ENCODE measurements at places on chromosomes 5 and 9.

DNA sequence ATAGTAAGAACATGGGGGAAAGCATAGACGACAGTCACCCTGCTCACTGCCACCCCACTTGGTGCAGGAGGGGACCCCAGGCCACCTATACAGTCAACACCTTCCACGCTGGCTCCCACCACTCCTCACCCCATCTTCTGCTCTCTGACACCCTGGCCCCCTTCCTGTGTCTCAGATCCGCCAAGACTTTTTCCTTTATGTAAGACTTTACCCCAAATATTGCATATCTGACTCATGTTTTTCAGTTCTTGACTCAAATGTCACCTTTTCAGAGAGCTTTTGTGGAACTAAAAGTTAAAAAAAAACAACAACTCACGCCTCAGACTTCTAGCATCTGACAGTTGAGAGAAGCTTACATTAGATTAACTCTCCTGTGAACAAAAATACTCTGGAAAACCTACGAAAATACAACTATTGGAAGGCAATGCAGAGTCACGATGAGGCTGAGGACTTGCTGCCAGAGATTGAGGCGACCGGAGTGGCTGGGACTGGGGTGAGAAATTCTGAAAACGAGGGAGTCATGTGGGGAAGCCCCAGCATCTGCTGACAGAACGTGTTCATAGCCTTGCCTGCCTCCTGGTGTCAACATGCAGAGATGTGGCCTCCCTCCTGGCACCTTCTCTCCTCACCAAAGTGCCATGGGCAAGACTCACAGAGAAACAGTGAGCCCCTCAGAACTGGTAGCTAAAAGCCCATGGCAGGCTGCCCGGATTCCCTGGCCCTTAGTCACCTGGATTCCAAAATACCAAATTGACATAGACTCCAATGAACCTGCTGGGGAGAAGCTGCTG lies 22.4 kb upstream of the FCN2 start:
- no peak overlapping the region for H3K27ac ChIP-seq
- no peak for DNase-seq
- H3K36me3 ChIP-seq, result no peaks in the 10 kb centered on the region
- H3K4me3 ChIP-seq, result no peak overlapping the region
- H3K4me1 ChIP-seq, result peaks cover 9% of the 10 kb centered on the region
- no peaks in the 10 kb centered on the region for H3K27me3 ChIP-seq

GRCh38 chr5:143318270-143318669 lies 85.2 kb downstream of the NR3C1 start:
- H3K36me3 ChIP-seq, result no peaks in the 10 kb centered on the region
- no peak for DNase-seq
- no peaks in the 10 kb centered on the region for H3K27me3 ChIP-seq
- H3K27ac ChIP-seq, result no peak overlapping the region

DNA sequence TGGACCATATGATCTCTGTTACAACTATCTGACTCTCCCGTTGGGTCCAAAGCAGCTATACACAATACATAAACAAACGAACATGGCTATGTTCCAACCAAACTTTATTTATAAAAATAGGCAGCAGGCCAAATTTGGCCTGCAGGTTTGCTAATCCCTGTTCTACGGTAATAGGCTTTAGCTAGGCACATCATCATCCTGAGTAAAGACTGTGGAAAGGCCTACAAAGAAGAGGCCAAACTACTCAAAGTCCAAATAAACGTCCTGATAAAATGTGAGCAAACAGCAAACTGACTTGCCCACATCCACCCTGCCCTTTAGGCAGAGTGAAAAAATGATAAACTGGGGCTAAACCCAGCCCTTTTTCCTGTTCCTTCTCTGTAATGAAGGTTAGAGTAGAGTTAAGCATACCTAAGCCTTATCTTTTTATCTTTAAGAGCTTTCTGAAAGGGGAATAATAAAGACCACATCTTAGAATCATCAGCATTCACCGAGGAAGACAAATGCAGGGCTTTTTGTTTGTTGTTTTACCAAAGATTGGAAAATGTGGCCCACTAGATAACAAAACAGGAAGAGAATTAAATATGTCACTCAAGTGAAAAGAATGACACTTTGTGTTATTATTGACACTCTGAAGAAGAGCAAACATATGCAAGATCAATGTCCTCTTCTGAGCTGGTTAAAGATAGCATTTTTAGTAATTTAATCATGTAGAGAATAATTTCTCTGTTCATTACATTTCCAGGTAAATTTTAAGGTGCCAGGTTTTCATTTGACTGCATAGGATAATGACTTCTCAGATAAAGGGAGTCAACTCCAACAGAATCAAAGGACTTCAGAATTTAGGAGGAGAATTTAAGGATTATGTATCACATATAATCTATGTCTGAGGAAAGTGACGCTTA lies 160.0 kb upstream of the GNA14 start:
- H3K36me3 ChIP-seq, result no peaks in the 10 kb centered on the region
- H3K27me3 ChIP-seq, result no peaks in the 10 kb centered on the region
- no peak for DNase-seq
- H3K4me3 ChIP-seq, result no peak overlapping the region

DNA sequence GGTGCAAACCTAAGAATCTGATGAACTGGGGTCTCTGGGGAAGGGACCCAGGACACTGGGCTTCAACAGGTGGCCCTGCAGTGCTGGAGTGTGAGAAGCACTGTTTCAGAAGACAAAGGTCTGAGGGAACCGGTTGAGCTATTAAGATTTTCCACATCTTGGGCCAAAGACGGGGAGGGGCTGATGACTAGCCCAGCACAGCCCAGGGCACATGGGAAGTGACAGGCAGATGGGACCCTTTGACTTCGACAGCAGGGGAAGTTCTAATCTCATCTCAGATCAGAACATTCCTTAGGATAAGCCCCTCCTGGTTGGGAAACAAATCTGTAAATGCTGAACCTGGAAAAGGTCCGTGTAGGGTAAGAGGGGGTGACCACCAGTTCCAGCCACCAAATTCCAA lies 67.4 kb downstream of the RAPGEF1 start:
- H3K4me1 ChIP-seq, result peaks cover 100% of the 10 kb centered on the region
- no peak for DNase-seq
- no peak overlapping the region for H3K4me3 ChIP-seq
- H3K27me3 ChIP-seq, result no peaks in the 10 kb centered on the region
- H3K27ac ChIP-seq, result peak overlapping the region; percentile 95

DNA sequence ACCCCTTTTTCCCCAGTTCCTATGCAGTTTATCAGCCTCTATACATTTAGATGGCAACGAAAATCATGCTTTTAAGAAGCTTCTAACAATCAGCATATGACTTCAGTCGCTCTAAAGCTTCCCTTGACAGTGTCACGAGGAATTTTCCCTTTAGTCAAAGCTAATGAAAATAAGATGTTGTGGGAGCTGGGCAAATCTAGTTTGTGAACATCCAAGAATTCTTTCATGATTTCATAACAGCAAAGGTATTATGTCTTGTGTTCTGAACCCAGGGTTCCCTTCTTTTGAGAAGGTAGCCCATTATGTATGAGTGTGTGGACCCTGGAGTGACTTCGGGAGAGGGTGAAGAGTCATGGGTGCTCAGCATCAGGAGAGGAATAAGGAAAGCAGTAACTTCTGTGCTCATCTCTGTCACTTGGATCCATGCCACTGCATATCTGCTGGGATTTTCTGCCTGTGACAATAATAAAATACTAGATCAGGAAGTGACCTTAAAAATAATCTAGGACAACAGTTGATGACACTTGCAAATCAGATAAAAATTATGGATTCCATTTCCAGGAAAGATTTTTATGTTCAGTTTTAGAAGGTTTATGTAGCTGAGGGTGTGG lies 102.4 kb downstream of the PCSK1 start:
- H3K27ac ChIP-seq, result no peak overlapping the region
- H3K27me3 ChIP-seq, result no peaks in the 10 kb centered on the region
- H3K4me1 ChIP-seq, result no peaks in the 10 kb centered on the region
- H3K36me3 ChIP-seq, result no peaks in the 10 kb centered on the region
- H3K4me3 ChIP-seq, result no peak overlapping the region

GRCh38 chr9:94096819-94097577 lies 12.7 kb downstream of the PTPDC1 start:
- H3K4me3 ChIP-seq, result no peak overlapping the region
- H3K27ac ChIP-seq, result no peak overlapping the region
- H3K36me3 ChIP-seq, result peaks cover 5% of the 10 kb centered on the region
- DNase-seq, result no peak

DNA sequence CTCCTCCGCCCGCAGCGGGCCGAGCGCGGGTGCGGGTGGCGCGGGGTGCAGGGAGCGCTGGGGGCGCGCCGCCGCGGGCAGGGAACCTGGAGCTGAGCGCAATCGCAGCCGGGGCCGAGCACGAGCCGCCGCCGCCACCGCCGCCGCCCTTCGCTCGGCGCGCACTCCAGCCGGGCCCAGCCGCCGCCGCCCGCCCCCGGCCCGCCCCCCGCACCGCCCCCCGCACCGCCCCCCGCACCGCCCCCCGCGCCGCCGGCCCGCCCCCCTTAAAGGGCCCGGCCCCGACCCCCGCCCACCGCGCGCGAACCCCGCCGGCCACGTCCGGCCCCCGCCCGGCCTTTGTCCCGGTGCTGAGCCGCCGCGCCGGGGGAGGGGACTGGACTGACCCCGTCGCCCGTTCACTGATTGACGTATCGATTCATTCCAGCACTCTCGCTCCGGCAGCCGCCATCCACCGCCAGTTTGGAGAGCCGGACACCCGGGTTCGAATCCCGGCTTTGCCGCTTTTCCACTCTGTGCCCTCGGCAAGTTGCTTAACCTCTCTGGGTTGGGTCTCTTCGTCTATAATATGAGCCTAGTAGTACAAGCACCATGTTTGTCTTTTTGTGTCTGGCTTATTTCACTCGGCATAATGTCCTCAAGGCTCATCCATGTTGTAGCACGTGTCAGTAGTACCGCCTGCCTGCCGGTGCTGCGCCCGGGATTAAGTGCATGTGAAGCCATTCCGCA lies at the start of gene SH3PXD2B:
Gene SH3PXD2B, minus strand, starts transcription at position 168 of the 729 bp plus-strand sequence. CDS start 173 bp downstream, outside the sequence.
- H3K36me3 ChIP-seq, result no peaks in the 10 kb centered on the region
- peaks cover 65% of the 10 kb centered on the region for H3K27me3 ChIP-seq
- peak within 1 kb of the TSS; percentile 55 for H3K27ac ChIP-seq
- DNase-seq, result peak; percentile 81
- H3K4me3 ChIP-seq, result peak within 1 kb of the TSS; percentile 50

GRCh38 chr9:109787735-109788134 lies 7.7 kb downstream of the PALM2AKAP2 start:
- no peak overlapping the region for H3K27ac ChIP-seq
- DNase-seq, result no peak
- no peaks in the 10 kb centered on the region for H3K36me3 ChIP-seq
- H3K27me3 ChIP-seq, result peaks cover 5% of the 10 kb centered on the region

DNA sequence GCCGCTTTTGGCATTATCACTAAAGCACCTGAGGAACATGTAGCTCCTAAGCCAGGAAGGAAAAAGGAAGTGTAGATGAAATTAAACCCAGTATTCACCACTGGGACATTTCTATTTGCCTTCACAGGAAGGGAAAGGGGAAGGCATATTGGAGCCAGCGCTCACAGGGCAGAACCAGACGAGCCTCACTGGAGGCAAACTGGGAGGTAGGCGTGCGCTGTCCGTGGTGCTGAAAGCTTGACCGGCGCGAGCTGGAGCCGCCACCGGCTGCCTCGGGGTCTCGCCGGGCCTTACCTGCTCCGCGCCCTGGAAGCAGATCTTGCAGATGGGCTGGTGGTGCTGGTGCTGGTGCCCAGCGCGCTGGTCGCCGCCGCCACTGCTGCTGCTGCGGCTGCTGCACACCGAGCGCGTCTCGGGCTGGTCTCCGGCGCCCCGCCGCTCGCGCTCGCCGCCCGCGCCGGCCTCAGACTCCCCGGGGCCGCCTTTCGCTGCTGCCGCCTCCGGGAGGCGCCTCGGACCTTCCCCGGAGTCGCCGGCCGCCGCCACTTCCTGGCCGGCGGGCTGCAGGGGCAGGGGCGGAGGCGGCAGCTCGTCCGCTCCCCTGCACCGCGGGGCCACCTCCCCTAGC lies 732 bp downstream of the MARCHF11 start:
- H3K4me1 ChIP-seq, result no peaks in the 10 kb centered on the region
- no peak overlapping the region for H3K4me3 ChIP-seq
- peaks cover 50% of the 10 kb centered on the region for H3K27me3 ChIP-seq

DNA sequence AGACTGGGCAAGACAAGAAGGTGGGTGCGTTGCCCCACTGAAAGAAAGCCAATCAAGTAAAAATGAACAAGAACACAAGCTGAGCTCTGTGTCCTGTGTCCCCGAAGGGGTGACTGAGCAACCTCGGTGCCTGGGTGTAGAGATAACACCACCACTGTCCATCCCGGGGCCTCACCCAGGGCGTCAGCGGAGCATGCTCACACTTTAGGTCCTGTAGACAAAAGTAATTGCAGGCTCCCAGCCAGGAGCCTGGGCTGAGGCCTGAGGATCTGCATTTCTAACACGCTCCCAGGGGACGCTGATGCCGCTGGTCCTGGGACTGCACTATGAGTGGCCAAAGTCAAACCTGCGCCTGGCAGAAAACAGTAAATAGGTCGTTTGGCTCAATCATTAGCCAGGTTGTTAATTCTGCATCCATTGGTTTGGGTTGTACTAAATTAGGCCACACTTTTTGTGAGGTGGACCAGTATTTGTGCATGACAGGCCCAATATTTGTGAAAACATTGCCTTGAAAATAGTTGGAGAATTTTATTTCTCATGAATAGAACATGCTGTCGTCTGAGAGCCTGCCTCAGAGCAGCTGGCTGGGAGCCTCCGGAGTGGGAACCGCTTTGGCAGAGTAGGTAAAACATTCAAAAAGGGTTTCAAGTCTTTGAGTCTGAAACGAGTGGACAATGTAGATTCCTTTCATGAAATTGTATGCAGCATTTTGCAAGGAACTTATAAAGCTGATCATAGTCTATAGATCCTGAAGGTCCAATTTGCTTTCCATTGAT lies 38.3 kb downstream of the ANKRD33B start:
- H3K36me3 ChIP-seq, result no peaks in the 10 kb centered on the region
- no peak overlapping the region for H3K4me3 ChIP-seq
- H3K27ac ChIP-seq, result no peak overlapping the region
- peaks cover 12% of the 10 kb centered on the region for H3K4me1 ChIP-seq

DNA sequence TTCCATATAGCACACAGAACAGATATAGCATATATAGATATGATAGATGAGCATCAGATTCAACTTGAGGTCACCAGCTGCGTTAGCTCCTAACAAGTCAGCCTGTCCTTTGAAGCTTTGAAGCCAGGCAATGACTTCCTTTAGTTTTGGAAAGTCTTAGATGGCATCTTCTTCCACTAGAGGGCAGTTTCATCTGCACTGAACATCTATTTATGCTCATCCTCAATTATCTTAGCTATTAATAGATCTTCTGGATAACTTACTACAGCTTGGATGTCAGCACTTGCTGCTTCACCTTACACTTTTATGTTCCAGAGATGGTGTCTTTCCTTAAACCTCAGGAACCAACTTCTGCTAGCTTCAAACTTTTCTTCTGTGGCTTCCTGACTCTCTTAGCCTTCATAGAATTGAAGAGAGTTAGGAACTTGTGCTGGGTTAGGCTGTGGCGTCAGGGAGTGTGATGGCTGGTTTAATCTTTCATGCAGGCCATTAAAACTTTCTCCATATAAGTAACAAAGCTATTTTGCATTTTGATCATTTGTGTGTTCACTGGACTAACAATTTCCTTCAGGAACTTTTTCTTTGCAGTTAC lies 1401.4 kb downstream of the EFNA5 start:
- H3K36me3 ChIP-seq, result no peaks in the 10 kb centered on the region
- no peak for DNase-seq
- no peak overlapping the region for H3K4me3 ChIP-seq
- H3K27ac ChIP-seq, result no peak overlapping the region

GRCh38 chr5:156481741-156482140 lies 154.8 kb downstream of the SGCD start:
- H3K4me1 ChIP-seq, result no peaks in the 10 kb centered on the region
- no peaks in the 10 kb centered on the region for H3K27me3 ChIP-seq
- no peak overlapping the region for H3K4me3 ChIP-seq
- no peak for DNase-seq
- no peak overlapping the region for H3K27ac ChIP-seq
